ENCODE measurements at places on chromosomes 5 and 9.

DNA sequence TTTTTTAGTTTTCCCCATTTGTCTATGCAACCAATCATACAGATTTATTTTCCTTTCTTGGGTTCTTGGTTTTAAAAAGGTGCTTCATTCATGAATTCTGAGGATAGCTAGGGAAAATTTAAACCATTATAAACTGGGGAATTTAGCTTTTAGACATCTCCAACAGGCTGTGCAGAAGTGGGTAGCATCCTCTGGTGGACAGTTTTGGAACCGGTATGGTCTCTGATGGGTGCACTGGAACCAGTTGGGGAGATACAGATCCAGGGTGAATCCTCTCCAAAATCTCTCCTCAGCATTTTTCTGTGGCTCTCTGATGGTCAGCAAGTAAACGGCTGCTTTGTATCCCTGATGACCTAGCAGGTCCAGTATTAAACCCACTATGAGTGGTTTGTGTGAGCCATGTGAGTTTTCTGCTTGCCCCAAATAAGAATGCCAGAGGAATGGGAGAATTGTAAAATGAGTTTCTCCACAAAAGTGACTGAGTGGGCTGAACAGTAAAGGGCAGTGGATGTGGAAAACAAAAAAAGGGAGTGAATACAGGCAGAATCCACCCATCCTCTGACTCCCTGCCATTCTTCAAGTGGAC is 9.1 kb upstream of the DNAJC25 start:
- DNase-seq = no peak

DNA sequence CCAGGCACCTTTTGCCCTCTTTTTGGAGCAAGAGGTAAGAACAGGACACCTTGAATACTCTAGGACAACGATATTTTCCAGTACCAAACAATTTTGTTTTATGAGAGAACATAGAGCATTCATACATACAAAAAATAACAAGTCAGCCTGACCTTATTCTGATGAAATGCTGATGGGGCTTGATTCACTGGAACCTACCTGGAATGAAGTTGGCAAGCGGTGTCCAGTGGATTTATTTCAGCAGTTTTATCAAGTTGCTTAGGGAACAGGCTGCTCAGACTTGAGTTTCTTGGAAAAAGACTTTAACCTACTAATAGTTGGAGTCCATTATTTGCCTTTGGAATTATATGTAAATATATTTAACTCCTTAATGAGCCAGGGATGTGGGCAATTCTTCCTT is 322.0 kb downstream of the ARRDC3 start:
- DNase-seq = no peak

GRCh38 chr5:119368238-119368630 is 12.4 kb downstream of the TNFAIP8 start:
- DNase-seq = no peak

DNA sequence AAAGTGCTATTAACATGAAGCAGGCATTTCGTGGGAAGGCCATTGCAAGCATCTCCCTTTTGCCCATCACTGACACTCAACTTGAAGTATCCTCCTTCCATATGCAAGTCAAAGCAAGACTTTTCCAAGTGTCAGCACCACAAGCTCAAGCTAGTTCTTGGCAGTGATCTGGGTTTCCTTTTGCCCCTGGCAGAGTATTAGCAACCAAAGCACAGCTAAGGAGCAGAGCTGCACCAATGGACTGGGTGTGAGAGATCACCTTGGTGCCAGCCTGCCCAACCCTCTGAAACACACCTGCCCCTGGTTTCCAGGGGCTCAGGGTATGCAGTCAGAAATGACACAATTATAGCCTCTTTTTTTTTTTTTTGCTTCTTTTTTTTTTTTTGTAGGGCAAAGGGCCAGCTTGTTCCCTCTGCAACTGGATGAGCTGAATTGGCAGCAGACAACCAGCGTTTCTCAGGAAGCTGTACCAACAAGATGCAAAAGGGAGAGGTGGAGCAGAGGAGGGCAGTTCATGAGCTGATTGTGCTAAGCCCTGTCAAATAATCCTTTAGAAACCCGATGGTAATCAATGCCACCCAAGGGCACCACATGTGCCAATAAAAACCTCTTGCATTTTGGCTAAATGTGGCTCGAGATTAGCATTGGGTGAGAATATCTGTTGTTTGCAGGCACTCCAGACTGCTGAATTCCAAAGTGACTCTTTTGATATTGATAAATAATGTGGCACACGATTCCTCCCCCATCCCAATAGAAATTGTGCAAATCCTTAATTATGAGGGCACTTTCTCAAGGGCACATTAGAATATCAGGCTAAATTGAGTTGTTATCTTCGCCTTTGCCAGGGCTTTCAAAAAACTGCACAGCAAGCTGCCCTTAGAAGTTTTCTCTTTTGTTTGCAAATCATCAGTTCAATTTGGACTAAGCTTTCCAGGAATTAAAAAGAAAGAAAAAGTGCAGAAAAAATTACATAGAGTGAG is 192.4 kb downstream of the GAS1 start:
- DNase-seq = no peak

GRCh38 chr5:2207109-2207399 is 324.3 kb upstream of the IRX4 start:
- DNase-seq = no peak

DNA sequence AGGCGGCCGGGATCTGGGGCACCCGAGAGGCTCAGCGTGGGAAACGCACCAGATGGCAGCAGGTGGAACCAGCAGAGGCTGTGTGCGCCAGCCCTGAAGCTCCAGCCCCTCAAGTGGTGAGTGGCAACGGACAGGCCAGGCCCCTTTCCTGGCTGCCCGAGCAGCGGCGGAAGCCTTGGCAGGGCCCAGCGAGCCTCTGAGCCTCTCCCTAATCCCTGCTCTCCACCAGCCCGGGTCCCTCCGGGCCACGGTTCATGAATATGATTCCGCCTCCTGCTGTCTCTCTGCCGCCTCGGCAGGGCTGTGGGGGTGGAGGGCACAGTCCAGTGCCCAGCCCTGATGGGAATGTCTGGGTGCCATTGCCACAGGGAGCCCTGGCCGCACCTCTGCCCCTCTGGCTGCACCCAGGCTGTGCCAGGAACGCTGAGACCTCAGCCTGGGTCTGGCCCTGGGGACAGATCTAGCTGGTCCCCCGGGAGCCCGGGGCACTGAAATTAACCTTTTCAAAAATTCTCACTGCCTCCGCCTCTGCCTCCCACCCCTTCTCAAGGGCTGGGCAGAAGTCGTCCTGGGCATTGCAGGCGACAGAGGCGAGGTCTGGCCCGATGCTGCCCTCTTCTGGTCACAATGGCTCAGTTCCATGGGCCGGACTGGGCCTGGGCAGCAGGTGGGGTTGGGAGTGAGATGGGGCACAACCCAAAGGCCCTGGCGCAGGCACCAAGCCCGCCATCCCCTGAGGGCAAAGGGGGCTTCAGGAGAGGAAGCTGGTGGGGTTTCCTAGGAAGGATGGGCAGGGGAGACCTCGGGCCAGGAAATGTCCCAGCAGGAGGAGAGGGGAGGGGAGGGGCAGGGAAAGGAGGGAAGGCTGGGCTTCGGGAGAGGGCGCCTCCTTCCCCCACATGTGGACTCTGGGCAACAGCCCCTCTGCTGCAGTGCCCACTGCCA is 20.3 kb downstream of the CCDC187 start:
- DNase-seq = peak; percentile 77

GRCh38 chr5:139140591-139141071 is 57.5 kb downstream of the SIL1 start:
- DNase-seq = no peak

GRCh38 chr5:121090822-121091221 is 626.7 kb downstream of the PRR16 start:
- no peak for DNase-seq

DNA sequence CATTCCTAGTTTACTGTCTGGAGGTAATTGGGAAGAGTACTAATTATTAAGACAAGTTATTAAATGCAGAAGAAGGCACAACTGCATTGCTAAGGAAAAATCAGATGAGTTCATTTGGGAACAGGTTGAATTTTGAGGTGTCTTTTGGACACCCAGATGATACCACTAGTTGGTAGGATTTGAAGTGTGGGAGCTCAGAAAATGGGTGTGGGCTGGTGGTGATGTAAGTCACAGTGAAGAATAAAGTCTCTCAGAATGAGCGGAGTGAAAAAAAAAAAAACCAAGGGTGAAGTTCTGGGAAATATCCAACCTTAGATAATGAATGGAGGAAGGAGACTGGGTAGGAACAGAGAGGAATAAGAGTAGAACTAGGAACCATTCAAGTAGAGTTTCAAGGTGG is 35.6 kb upstream of the MYORG start:
- no peak for DNase-seq

DNA sequence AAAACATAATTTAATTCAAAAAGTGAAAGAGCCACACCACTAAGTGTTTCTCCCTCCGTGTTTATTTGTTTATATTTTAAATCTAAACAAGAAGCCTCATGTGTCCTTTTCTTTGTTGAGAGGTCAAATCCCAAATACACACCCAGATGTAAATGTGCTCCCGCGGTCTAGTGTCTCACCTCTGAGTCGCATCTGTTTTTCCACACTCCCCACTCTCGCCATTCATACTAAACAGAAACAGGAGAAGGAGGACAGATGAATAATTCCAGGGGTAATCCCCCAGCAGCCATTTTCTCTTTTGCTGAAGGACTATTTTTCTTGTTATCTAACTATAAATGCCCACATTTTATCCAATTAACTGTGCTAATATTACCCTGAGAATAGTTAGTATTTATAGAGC is 361.6 kb upstream of the RIOK2 start:
- DNase-seq = no peak

- DNase-seq = no peak
These were observed 57.5 kb upstream of the ARL15 start for GRCh38 chr5:54367844-54368243.

GRCh38 chr5:8634219-8634618 is 765.3 kb downstream of the MTRR start:
- DNase-seq = no peak

GRCh38 chr5:14660833-14661232 is 3.7 kb upstream of the OTULIN start:
- no peak for DNase-seq

GRCh38 chr5:77425420-77425819 is 66.7 kb downstream of the WDR41 start:
- DNase-seq = no peak

Measured in NCI-H2171 (cell line).